ENCODE measurements at places on chromosomes 12 and 14.

DNA sequence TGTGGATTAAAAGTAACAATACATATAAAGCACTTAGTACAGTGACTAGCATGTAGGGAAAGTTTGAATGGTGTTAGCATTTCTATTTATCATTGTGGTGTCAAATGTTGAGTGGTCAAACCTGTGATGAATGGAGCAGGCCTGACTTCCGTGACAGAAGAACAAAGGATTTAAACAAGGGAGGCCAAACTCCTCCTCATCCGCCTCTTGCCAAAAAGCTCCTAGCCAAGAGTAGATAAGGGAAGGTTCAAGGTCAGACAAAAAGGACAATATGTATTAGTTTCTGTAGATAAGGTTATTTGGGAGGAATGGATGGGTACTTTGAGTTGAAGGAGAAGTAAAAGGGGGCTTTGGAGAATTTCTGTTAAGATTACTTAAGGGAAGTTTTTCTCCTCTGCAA lies 6.5 kb downstream of the RNASE7 start:
- DNase-seq = no peak

DNA sequence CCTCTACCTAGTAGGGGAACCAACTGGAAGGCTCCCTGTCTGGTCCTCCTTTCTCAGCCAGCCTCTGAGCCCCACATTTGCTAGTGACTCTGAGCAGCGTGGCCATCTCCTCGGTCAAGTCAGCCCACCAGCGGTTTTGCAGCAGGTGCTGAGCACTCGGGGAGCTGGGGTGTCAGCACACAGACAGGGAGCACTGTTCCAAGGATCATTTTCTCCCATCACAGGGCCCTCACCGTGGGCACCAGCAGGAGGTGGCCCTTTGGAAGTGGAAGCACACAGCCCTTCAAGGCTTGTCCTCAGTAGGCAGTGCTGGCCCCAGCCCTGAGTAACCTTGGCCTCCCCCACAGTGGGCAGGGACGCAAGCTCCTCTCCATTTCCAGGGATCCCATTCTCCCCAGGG lies 24.1 kb upstream of the EML1 start:
- no peak for DNase-seq

DNA sequence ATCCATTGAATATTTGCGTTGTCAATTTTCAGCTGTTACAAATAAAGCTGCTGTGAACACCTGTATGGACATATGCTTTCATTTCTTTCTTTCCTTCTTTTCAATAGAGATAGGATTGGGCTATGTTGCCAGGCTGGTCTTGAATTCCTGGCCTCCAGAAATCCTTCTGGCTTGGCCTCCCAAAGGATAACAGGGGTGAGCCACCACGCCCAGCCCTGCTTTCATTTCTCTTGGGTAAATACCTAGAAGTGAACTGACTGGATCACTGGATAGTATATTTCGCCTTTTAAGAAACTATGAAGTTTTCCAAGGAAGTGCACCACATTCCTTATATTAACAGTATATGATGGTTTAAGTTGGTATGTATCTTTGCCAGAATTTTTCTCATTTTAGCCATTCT lies 32.3 kb upstream of the EAPP start:
- DNase-seq = no peak

- DNase-seq = no peak
Measured at GRCh38 chr12:103772367-103773108, 68.5 kb downstream of the NT5DC3 start.

- DNase-seq = no peak
Measured at GRCh38 chr12:105596731-105597130, 266.2 kb downstream of the C12orf75 start.

GRCh38 chr12:92597997-92598396 lies 104.8 kb upstream of the PLEKHG7 start:
- no peak for DNase-seq

DNA sequence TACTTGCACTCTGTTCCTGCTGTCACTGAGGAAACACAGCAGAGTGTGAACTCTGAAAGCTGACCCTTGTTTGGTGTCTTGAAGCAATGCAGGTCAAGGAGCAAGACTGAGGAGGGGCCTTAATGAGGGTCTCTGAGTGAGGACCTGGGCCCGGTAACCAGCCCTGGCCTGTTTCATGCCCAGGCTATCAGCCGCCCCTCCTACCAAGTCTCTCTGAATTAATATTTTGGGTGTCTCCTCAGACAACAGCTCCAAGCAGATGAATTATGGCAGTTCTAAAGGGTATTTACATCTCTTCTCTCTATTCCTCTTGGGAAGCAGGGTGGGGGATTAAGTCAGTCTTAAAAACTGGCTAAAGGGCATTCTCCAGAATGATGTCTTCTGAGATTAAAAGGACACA lies 394.5 kb downstream of the ZFP36L1 start:
- DNase-seq = no peak

DNA sequence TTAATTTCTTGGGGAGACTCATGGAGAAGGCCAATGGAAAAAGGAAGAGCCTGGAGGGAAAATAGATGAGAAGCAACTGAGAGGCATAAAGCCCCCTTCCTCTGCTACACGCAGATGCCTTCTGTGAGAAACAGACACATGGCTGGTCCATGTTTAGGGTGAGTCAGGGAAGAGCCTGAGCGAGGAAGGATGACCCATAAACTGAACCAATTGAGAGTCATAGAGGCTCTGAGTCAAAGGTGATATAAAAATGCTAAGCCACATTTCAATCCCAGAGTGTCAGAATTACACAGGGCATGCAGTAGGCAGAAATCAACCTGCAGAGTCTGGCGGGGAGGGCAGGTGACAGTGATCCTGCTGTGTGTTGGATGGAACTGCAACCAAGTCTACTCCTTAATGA lies 30.1 kb upstream of the NEDD1 start:
- DNase-seq = no peak

DNA sequence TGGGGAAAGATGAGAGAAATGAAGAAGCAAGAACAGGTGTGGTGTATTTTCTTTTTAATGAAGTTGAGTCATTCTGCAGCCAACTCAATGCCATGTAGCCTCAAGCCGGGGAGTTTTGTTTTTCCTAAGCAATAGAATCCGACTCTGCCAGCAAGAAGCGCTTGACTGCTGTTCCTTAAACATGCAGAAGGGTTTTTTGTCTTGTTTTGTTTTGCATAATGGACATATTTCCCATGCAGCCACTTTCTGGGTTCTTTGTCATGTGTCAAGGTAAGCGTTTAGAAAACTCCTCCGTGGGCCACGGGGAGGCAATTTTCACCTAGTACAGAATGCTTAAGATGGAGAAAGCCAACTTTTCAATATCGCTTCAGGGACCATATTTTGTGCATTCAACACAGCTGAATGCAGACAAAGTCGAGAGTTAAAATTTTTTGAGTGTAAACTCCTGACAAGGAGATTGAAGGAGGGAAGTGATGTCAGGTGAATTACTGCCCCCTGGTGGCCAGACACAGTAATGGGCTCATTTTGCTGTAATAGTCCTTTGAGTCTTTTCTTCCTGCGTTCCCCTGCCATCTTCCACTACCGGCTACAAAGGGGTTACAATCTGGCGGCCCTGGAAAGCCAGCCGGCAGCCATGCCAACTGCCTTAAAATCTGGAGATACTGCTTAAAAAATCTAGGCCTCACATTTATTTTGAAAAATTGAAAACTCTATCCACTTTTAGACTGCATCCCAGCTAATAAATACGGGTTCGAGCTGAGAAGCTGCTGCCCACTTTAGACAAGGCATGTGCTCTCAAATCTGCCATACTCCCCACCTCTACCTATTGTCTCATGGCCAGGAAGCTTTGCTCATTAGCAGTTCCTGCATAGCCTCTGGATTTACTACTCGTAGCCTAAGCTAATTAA lies 3.2 kb upstream of the FICD start:
- DNase-seq = peak; percentile 71

GRCh38 chr14:102554821-102555819 lies 37.3 kb upstream of the RCOR1 start:
- DNase-seq = no peak

DNA sequence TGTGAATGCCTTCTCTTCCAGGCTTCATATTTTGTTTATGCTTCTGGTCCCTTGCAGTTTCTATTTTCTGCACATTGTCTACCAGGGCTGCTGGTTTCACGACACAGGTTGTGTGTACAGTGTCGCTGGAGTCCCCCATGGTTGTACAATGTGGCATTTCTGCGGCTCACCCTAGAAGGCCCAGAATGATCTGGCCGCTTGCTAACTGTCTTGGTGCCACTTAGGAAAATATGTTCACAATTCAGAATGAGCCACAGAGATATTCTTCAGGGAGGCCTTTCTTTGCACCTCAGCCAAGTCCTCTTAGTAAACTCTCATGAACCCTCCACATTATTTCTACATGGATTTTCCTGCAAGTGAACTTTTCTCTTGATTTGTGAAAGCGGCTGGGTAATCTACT lies 195.4 kb downstream of the SUDS3 start:
- DNase-seq = no peak

- no peak for DNase-seq
Measured at GRCh38 chr12:116547955-116548501, 11.2 kb upstream of the MAP1LC3B2 start.

GRCh38 chr14:68520637-68521556 lies 272.0 kb downstream of the ZFP36L1 start:
- no peak for DNase-seq

DNA sequence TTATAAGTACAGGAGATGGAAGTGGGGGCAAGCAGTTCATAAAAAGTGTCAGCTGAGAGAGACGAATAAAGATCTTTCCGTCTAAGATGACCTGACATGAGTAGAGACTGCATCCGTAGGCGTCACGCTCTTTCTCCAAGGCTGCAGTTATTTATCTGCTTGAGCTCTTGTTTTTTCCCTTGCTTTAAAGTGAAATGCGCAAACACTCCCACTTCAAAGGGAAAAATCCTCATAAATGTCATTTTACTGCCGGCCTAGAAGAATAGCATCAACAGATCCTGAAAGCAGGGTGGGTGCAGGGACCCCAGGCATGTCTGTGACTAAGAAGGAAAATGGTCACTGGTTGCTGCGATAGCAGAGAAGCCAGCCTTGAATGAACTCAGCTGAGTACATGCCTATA lies 647.4 kb downstream of the MED13L start:
- DNase-seq = no peak

- no peak for DNase-seq
Measured at GRCh38 chr12:95202691-95203486, 14.4 kb downstream of the FGD6 start.

DNA sequence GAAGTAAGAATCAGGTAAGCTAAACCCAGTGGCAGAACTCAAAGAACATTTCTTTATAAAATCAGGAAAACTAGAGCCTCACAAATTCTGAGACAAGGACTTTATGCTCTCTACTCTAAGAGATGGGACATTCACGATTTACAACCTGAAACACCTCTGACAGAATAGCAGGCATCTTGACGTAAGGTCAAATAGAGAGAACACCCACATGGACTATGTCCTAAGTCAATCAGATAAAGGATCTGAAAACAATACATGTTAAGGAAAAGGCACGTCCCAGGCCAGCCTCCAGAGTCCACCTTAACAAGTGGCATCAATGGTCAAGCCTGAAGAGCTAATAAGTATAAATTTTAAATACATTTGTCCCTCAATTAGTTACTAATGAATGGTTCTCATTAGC lies 39.9 kb upstream of the SYCP3 start:
- DNase-seq = no peak

- no peak for DNase-seq
Measured at GRCh38 chr14:49942090-49942489, 49.2 kb downstream of the ARF6 start.

- DNase-seq = no peak
Measured at GRCh38 chr14:40581264-40581663, 1025.4 kb upstream of the LRFN5 start.

GRCh38 chr14:106013879-106014376 lies 487.5 kb downstream of the TMEM121 start:
- no peak for DNase-seq

GRCh38 chr12:85504624-85505023 lies 224.6 kb downstream of the ALX1 start:
- DNase-seq = no peak

DNA sequence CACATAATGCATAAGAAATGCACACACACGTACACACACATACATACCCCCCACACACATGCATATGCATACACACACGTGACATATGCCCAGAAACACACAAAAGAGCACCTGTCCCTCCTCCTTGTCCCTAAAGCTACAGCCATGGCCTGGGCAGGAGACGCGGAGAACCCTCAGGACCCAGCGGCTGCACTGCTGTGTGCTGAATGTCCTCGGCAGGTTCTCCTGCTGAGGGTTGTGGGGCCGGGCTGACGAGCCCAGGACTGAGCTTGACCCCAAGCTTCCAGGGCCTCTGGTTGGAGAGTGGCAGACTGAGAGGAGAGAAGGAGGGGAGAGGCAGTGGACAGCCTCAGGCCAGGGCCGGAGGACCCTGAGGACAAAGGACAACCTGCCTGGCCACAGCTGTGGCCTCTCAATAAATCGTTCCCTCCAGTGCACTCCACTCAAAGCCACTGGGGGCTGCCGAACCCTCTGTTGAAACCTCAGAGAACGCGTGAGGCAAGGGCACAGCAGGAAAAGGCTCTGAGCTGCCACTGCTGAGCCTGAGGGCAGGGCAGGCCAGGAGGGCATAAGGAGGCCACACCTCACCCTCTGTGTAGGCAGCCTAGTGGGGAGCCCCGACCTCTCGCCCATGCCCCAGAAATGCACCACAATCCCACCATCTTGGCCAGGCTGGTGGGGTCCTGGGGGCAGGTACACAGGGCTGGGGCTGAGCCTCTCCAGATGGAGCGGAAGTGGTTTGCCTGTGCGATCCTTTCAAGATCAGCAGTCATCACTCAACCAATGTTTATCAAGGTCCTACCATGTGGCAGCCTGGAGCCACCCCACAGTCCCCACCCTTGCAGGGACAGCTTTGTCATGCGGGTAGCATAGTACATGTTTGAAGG lies 3.1 kb downstream of the CACNA2D4 start:
- DNase-seq = no peak

GRCh38 chr14:34181338-34181737 lies 230.5 kb upstream of the EGLN3 start:
- DNase-seq = no peak

DNA sequence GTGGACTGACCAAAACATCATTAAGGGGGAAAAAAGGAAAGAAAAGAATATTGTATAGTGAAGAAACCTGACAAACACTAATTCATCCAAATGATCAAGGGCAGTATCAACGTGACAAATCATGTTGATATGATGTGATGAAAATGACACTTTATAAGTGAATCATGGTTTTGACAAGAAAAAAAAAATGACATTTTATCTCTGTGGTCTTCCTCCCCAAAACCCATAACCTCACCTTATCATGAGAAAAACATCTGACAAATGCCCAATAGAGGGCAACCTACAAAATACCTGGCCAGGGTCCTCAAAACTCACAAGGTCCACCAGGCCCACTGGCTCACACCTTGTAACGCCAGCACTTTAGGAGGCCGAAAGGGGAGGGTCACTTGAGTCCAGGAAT lies 13.8 kb downstream of the TMED10 start:
- no peak for DNase-seq

- peak; percentile 29 for DNase-seq
Measured at GRCh38 chr14:66624336-66624937, 116.5 kb downstream of the GPHN start.

All from nucleus accumbens (tissue), 56 donors.